ENCODE measurements at places on chromosomes 3 and 15.

DNA sequence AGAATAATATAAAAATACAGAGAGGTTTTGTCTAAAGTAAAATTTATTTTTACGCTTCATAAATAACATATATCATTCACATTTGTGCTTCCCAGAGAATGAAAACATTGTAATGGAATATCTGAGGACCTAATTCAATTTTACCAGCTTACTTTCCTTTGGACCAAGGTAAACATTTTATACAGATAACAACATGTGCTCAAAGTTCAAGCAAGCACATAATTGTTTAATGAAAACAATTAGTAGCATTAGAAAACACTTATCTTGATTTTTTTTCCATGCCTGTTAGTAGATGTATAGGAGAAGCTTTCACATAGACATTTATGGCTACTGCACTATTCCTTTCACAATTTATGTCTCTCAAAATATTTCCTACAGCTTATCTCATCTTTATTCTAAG, 400.0 kb downstream of the ZIC1 start:
- no peak for DNase-seq

DNA sequence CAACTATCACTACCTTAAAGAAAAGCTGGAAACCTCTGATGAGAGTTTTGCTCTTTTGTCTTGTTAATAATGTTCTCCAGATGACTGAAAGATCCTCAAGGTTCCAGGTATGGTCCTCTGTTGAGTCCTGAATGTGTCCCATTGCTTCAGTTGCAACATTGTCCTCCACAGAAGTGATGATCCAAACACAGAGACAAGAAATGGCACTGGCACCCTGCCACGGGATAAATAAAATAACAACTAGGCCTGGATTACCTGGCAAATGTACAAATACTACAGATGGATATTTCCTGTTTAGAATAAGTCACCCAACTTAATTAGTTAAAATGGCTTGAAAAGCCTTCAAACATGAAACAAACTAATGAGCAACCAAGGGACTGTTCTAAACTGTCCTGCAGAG, 58.3 kb downstream of the EIF3J start:
- DNase-seq: no peak

DNA sequence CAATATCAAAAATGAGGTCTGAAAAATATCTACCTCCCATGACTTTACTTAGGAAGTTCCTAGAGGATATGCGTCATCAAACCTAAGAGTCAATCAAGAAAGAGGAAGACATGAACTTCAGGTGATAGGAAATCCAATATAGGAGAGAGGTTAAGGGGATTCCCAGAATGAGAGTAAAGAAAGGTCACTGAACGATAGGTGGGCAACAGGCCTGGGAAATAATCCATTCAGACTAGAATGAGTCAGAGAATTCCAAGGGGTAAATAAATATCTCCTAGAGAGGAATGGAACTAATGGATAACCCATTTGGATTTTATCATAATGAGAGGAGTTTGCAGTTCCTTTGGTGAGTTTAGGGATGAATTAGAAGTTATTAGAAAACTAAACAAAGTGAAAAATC, 131.1 kb upstream of the NUDT16 start:
- no peak for DNase-seq

DNA sequence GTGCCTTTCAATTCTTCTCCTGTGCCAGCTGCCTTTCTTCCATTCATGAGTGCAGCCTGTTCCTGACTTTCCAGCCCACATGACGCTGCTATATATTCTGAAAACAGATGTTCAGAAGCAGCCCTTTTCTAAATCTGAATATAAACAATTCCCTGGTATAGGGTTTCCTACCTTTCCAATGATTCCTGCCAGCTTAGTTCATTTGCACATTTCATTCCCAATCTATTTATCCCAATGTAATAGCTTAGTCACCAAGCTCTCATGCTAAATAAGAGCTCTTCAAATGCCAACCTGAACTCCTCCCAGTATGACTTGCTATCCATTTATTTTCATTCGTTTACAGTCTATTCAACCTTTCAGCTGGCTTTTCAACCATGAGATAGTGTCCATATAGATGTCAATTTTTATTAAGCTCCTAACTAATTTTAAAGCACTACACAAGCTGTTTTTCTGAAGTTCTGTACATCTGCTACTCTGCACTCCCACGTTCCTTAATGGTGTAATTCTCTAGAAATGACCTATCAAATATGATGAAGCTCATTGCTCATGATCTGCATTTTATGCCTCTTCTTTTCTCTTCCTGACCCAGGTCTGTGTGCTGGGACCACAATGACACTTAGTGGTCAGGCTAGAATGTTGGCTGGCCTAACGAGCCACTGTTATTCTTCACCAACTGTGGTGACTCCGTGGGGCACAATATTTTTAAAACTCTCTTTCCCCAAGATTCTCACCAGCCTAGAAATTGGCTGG, 605.0 kb upstream of the TBL1XR1 start:
- no peak for DNase-seq

DNA sequence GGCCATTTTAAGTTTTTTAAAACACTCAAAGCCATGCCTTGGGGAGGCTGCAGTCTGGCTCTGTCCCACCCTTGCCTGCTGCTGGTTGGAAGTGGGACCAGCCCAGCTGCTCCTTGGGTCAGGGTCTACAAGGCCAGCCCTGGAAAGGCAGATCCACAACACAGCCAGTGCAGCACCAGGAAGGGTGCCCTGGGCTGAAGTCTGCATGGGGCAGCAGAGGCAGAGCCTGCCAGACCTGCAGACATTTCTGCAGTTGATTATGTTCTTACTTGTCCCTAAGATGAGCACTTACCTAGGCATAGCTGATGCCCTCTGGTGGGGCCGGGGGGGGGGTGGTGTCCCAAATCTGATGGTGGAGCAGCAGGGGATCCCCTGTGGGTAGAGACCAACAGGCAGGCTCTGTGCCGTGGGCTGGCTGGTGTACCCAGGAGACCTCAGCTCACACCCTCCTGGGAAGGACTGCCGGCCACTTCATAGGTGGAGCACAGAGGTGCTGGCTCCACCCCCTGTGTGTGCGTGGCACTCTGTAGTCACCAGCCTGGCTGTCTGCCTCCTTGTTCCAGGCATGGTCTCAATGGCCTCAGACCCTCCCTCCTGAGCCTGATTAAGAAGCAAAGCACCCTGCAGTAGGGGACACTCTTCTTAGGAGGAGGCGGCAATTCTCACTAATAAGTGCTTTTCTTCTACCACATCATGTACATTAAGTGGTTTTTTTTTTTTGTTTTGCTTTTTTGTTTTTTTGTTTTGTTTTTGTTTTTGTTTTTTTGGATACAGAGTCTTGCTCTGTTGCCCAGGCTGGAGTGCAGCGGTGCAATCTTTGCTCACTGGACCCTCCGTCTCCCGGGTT, 97.4 kb upstream of the KLF13 start:
- DNase-seq: no peak

DNA sequence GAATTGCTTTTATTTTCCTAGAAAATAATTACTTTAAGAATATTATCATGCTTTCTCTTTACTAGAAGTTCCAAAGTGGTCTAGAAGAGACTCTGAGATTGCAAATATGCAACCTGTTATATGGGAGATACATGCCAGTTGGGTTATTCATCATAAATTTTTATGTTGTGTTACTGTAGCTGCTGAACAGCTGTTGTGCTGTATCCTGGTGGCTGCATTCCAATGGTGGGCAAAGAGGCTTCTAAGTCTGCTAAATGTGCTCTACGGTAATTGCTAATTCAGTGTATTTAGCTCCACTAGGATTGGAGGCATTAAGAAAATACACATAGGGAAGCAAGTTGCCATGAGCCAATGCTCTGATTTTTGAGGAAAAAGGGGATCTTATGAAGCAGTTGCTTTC, 409.0 kb downstream of the TUSC7 start:
- DNase-seq: peak; percentile 11

DNA sequence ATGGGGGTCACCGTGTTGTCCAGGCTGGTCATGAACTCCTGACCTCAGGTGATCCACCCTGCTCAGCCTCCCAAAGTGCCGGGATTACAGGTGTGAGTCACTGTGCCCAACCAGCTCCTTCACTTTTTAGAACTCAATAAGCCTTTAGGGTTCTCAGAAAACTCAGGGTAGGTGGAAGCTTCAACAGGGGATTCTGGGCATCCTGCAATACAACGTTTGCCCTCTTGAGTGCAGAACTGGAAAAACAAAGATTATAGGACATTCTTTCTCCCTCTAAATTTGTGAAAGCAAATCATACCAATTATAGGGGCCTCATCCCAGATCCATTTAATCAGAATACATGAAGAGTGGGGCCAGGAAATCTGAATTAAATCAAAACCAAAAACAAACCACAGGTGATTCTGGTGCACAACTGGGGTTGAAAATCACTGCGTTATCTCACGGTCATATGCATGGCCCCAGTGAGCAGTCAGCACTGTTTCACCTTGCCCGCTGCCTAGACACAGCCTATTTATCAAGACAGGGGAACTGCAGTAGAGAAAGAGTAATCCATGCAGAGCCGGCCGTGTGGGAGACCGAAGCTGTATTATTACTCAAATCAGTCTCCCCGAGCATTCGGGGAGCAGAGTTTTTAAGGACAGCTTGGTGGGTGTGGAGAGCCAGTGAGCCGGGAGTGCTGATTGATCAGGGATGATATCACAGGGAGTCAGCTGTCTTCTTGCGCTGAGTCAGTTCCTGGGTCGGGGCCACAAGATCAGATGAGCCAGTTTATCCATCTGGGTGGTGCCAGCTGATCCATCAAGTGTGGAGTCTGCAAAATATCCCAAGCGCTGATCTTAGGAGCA, 58.4 kb downstream of the TMEM44 start:
- peak; percentile 41 for DNase-seq

DNA sequence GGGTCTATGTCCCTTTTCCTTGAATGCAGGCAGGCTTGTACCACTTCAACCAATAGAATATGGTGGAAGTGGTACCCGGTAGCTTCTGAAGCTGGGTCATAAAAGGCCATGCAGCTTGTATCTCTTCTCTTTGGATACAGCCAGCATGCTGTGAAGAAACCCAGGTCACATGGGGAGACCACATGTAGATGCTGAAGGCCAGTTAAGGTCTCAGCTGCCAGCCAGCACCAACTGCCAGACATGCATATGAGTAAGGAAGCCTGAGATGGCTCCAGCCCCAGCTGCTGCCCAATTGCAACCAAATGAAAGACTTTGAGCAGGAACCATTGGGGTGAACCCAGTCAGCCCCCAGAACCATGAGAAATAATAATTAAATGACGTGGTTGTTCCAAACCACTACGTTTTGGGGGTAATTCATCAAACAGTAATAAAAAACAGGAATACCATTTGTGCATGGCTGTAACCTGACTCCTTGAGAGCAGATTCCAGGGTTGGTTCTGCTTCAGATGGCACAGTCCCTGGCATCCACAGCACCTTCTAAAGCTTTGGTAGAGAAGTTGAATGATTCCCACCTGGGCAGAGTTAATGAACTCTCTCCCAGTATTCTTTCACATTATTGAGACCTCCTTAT, 3.8 kb downstream of the RBP2 start:
- no peak for DNase-seq

DNA sequence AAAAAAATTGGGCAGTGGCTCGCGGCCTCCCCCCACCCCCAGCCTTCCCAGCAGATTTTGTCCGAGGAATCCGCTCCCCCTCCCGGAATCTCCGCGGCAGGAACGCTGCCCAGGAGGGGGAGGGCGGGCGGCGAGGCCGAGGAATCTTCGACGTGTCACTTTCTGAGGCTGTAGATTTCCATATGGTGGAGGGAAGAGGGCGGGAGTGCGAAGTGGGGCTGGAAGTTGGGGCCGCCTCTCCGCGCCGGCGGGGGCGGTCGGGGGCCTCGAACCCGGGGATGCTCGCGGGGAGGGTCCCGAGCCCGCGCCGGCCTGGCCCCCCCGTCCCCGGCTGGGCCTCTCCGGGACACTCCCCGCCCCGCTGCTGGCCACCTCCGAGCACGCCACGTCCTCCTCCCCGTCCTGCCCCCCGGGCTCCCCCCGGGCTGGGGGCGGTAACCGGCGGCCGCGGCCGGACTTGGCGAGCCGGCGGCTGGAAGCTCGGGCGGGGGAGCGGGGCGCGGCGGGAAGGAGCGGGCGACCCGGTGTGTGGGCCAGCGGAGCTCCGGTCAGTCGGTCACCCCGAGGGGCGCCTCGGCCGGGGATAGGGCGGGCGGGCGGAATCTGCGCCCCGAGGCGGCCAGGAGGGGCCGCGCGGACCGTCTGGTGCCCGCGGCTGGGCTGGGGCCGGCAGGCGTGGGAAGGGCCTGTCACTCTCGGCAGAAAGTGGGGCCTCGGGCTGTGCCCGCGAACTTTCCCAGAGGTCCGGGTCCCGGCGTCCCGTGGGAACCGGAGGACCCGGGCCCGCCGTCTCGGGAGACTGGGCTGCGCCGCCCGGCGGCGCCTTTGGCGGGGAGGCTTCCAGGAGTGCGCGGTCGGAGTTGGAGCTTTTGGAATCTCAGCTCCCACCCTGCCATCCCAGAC, 951 bp downstream of the FNDC3B start:
- peak; percentile 96 for DNase-seq

DNA sequence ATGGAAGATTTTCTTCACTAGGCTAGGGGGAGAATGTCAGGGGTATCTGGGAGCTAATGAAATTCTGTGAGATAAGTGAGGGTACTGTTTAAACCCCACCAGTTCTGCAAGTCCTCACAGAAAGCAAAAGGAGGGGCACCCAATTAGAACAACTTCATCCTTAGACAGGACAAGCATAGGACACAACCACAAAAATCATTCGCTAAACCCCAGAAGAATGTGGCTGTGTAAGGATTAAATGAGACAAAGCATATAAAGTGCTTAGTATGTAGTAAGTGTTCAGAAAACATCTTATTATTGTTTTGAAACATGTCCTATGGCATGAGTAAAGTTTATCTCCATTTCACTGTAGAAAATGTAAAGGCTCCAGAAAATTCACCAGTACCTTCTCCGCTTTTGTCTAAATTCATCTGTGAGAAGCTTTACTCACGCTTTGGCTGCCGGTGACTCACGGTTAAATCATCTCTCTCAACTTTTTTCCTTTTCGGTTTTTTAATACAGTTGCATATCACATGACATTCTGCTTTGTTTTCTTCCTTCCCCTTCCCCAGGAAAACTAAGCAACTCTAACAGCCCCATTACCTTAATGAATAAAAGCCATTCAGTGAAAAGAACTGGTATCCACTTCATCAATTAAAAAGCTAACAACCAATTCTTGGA, 1.7 kb downstream of the CLRN1 start:
- DNase-seq: peak; percentile 58

- no peak for DNase-seq
Measured at GRCh38 chr3:133453383-133453782, 53.5 kb downstream of the BFSP2 start.

DNA sequence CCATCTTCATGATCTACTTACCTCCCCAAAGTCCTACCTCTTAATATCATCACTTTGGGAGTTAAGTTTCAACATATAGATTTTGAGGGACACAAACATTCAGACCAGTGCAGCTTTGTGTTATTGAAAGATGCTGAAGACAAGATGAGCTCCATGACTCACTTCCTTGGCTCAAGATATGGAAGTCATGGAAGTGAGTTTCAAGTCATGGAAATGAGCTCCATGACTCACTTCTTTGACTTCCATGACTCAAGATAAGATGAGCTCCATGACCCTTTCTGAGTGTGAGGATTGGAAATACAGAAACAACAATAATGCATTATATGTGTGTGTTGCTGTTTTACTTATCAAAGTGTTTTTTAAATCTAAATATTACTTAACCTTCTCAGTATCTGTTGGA, 170.2 kb upstream of the TPRG1 start:
- peak; percentile 62 for DNase-seq

- DNase-seq: peak; percentile 2
Measured at GRCh38 chr3:86815880-86816279, 175.1 kb downstream of the VGLL3 start.
